ENCODE measurements at places on chromosomes 16 and 17.

DNA sequence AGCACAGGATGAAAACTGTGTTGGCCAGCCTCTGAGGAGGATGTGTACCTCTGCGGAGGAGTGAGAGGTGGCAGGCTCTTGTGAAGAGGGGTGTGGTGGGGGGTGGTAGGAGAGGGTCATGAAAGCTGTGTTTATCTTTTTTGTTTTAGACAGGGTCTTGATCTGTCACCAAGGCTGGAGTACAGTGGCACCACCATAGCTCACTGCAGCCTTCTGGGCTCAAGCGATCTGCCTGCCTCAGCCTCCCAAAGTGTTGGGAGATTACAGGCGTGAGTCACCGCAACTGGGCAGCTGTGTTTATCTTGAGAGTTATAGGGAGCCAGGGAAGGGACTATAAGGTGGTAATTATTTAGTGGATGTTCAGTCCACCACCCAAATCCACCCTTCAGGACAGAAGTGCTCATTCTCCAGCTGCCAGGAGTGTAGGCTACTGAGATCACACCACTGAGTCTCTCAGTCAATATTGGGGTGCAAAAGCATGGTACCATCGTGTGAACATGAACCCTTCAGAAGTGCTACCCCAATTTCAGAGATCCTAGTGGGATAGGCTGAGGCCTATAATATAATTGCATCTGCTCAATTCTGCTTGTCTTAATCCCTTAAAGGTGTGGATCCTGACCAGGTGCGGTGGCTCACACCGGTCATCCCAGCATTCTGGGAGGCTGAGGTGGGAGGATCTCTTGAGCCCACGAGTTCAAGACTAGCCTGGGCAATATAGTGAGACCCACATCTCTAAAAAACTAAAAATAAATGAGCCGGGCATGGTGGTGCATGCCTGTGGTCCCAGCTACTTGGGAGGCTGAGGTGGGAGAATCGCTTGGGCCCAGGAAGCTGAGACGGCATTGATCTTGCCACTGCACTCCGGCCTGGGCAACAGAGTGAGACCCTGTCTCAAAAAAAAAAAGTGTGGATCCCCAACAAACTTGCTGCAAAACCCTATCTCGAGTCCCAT, 788 bp upstream of the EXOC3L1 start:
- DNase-seq = no peak

GRCh38 chr17:44400226-44400847, 10.9 kb upstream of the ITGA2B start:
- DNase-seq = peak; percentile 30

DNA sequence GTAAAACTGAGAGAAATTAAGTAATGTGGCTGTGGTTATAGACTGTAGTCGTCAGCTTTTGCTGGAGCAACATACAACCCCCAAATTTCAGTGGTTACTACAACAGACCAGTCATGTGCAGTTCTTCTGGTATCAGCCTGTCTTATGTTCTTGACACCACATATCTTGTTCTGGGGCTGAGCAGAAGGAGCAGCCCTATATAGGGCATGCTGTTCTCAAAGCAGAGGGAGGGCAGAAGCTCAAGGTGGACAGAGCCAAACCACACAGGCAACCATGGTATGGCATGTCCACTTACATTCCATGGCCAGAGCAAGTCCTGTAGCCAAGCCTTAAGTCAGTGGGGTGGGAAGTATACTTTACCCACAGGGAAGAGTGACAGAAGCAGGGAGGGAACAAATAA, 7.7 kb downstream of the PRKAR1A start:
- DNase-seq = no peak

DNA sequence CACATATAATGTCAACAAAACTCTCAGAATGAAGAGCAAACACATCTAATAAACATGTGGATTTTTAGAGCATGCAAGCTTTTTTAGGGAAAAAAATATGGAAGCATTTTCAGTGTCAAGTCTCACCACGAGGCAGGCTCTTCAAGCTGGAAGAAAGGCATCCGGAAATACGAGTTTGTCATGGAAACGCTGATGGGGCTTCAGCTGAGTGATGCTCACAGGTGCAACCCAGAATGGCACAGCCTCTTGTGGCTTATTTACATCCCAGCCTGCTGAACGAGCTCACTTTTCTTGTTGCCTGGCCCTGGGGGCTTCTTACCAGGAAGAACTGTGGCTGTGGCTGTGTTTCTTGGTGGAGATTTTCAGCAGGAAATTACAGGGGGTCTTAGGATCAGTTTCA, 24.1 kb upstream of the DYNLL2 start:
- no peak for DNase-seq

DNA sequence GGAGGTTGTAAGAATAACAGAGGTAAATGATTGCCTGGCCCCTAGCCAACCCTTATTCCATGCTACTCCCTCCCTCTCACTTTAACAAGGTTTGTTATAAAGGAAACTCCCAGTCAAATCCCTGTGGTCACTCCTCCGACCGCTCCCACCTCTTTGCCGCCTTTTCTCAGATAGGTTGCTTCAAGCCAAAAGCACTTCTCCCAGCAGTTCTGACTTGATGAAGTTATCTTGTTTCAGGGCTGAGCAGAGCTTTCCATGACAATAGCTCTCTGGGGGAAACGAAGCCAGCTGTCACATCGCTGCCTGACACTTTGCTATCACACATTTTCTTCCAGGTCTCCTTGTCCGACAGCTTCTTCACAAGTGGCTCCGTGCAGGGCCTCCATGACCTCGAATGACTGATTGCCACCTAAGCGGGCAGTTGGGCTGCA, 278.6 kb downstream of the HAPSTR1 start:
- no peak for DNase-seq

- DNase-seq = no peak
Observed at GRCh38 chr16:368388-369158, 1.8 kb downstream of the MRPL28 start.

GRCh38 chr17:81834831-81835267, at the start of gene PPP1R27:
PPP1R27 (minus strand) TSS chr17:81835050; CDS start chr17:81834953, 97 bp downstream.
- DNase-seq = no peak

DNA sequence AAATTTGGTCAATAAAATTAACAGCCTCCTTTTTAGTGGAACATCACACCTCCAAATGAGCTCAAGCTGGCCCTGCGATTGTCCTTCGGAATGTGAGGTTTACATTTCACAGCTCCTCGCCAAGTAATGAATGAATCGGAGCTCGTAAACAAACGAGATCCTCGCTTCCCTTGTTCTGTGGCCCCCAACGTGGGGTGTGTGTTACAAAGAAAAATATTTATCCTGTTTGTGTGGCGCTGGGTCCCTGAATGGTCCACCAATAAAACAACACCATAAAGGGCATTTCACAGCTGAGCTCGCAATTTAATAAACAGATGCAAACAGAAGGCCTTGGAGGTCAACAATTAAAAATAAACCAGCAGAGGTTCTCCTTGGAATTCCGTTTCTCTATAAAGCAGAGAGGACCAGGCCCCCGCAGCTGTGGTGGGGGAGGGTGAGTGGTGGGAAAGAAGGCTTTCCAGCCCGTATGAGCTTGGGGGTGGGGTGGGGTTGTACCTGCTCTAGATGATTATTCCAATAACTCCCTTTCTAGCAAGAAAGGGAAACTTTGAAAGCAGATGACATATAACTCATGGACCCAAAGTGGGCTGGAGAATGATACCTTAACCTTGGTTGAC, 393.9 kb upstream of the SALL1 start:
- DNase-seq = no peak

- peak; percentile 62 for DNase-seq
Observed at GRCh38 chr17:64115822-64116534, 14.0 kb downstream of the ERN1 start.

DNA sequence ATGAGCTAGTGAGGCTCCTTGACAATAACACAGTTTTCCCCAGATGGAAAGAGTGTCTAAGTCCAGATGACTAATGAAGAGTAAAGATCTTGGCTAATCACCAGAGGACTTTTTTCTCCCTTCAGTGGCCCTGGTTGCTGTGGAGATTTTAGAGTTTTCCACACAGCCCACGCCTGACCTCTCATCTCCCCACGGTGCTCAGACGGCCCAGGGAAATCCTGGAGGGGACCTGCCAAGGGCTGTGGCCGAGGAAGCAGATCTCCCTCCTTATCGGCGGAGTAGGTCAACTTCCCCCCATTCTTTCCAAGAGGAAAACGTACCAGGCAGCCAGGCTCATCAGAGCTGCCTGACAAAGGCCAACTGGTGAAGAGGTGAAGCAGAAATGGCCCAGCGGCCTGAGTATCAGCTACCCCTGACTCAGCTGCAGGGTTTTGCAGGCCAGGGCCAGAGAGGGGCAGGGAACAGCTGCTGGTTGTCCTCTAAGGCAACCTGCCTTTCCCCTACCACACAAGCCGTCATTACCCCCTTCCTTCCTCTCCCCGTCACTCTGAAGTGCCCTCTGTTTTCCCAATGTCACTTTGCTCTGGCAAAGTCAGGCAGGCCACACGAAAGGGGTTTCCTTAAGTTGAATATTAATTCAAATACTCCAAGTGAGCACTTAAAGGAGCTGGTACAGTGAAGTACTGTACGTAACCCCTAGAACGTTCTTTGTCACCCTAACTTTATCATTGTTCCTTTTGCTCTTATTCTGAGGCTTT, 140.2 kb upstream of the ADAMTS18 start:
- DNase-seq = no peak

GRCh38 chr16:87487361-87487924, 5.4 kb downstream of the ZCCHC14 start:
- no peak for DNase-seq

DNA sequence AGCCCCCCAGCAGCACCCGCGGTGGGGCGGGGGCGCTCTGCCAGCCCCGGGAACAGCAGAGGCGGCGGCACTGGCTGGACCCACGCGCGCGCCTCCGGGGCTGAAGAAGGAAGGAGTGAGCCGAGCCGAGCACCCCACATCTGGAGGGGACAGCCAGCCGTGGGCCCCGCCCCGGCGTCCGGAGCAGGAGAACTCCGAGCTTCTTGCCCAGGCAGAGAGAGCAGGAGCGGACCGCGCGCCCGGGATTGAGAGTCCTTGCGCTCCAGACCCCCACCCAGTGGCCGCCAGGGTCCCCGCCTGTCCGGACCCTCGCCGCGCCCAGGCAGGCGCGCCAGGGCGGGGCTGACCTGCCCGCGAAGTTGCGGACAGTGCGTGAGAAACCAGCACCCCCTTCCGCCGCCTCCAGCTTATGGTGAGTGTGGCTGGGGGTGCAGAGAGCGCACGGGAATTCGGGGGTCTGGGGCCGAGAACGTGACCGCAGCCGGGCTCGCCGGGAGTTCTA, 921.9 kb upstream of the EEF2KMT start:
- no peak for DNase-seq

- no peak for DNase-seq
Observed at GRCh38 chr17:14427900-14428647, 127.2 kb downstream of the HS3ST3B1 start.
